IMR-90 (cell line): ENCODE measurements at places on chromosomes 3 and 15. TPM values are rescaled to one million over a fixed set of nuclear protein-coding genes. Genes with fewer than 3 reads are reported as not detected.

Gene ARHGAP11A
- total RNA-seq: 28.6 and 29.0 TPM in 2 replicates

Gene ATP13A5
- total RNA-seq: not detected in 2 replicates

Gene CYP1A2
- not detected in 2 replicates for total RNA-seq

Gene KIF7
- total RNA-seq: 5.0 and 5.3 TPM in 2 replicates

Gene AP3B2
- total RNA-seq: not detected in 2 replicates

Gene HIGD2B
- total RNA-seq: not detected in 2 replicates

Gene ZBBX
- not detected in 2 replicates for total RNA-seq

- no peaks in the 10 kb centered on the region for H3K36me3 ChIP-seq
- H3K4me1 ChIP-seq: peaks cover 6% of the 10 kb centered on the region
- DNase-seq: peak; percentile 21
- H3K27ac ChIP-seq: peak overlapping the region; percentile 29; the same call in 1 of the 2 replicates
- H3K27me3 ChIP-seq: no peaks in the 10 kb centered on the region
- H3K4me3 ChIP-seq: no peak overlapping the region
Observed at GRCh38 chr15:72933976-72934375, 118.3 kb upstream of the NEO1 start.

DNA sequence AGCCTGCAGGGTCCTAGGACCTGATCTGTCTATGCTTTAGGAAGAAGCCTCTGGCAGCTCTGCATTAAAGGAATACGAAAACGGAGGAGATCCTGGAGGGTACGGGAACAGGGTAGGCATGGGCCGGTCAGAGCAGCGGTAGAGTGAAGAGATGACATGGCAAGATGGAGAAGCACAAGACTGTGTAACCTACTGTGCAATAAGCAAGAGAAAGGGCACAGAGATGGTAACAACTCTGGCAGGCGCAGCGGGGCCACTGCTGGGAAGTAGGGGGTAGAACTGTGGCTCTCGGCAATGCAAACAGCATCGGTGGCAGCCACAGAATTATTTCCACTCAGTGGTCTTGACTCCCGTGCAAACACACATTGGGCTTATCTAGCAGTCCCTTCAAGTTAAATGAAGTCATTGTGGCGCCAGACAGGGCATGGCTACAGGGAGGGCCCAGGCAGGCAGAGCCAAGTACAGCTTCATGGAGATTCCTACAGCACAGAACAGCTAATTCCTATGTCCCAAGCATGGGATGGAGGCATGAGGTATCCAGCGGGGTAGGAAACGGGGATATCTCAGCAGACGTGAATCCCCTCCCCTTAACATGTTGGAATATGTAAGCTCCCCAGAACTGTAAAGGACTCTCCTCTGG is 28.8 kb downstream of the WHAMM start:
- peaks cover 37% of the 10 kb centered on the region for H3K36me3 ChIP-seq
- no peak for DNase-seq
- H3K27ac ChIP-seq: no peak overlapping the region
- H3K4me1 ChIP-seq: peaks cover 3% of the 10 kb centered on the region

DNA sequence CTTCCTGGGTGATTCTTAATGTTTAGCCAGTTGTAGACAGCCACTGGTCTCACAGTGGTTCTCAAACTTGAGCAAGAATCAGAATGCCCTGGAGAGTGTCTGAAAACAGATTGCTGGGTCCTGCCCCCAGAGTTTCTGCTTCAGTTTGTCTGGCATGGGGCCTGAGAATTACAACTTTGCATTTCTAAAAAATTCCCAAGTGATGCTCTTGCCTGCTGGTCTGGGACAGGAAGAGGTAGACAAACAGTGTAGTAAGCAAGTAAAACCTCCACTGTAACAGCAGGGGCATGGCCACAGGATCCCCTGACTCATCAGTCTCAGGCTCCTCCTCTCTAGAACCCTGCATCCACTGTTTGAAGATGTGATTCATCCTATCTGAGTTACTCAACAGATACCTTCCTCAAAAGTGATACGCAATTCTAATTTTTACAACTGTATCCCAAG is 36.5 kb downstream of the DZIP1L start:
- H3K27ac ChIP-seq: peak overlapping the region; percentile 41
- no peaks in the 10 kb centered on the region for H3K27me3 ChIP-seq
- H3K36me3 ChIP-seq: peaks cover 21% of the 10 kb centered on the region
- H3K4me1 ChIP-seq: peaks cover 24% of the 10 kb centered on the region
- H3K4me3 ChIP-seq: no peak overlapping the region

DNA sequence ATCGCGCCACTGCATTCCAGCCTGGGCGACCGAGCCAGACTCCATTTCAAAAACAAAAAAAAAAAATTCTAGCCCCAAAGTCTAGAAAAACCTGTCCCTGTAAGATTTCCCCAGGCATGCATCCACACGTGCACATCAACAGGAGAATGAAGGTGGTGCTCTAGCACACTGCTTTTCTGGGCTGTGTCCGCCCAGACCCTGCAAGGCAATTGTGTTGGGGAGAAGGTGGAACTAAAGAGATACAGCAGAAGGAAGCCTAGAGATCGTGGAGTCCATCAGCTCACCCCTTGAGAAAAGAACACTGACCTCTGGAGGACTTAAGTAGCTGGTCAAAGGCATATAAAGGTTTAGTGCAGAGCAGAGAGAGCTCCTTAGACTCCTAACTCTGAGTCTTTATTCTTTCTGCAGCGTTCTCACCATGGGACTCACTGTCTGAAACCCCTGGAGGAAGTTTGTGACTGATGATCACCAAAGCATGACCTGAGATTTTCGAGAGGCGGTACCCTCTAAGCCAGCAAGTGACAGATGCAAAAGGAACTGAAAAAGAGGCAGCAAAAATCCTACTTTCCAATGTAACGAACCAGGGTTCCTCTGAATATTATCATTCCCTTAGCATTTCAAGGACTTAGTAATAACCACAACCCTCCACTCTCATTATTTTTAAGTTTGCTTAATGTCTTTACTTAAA is 179.8 kb downstream of the MEX3B start:
- no peak for DNase-seq
- H3K4me3 ChIP-seq: no peak overlapping the region

GRCh38 chr3:14430706-14431451 is 28.5 kb downstream of the SLC6A6 start:
- H3K27ac ChIP-seq: peak overlapping the region; percentile 44
- H3K27me3 ChIP-seq: no peaks in the 10 kb centered on the region
- DNase-seq: no peak
- H3K36me3 ChIP-seq: no peaks in the 10 kb centered on the region
- H3K4me3 ChIP-seq: no peak overlapping the region
- H3K4me1 ChIP-seq: peaks cover 35% of the 10 kb centered on the region

- H3K27me3 ChIP-seq: no peaks in the 10 kb centered on the region
- H3K36me3 ChIP-seq: no peaks in the 10 kb centered on the region
- peaks cover 30% of the 10 kb centered on the region for H3K4me1 ChIP-seq
- DNase-seq: peak; percentile 67
- no peak overlapping the region for H3K4me3 ChIP-seq
Observed at GRCh38 chr15:100115711-100116090, 226.1 kb downstream of the ADAMTS17 start.

DNA sequence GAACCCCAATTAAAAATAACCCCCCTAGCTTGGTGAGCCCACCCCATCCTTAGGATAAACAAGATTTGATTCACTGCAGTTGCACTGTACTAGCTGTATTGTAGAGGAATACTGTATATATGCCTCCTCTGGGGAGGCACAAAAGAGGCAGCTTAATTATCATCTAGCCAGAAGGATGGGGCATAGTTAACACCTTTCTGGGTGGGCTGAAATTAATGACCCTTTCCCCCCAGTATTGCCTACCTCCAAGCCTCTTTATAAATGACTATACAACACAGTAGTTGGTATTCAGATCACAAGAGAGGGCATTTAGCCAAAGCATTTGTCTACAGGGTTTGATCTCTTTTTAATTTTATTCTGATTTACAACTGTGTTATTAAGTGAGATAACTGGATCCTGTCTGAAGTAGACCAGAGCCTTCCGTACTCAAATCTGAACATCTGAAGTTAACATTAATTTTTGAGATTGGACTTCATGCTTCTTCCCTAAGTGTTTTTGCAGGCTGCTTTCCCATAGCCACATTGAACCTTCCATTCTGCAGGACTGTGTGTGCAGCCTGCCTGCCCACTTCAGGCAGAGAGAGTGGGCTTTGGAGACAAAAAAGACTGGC is 807.0 kb upstream of the ARRDC4 start:
- H3K4me1 ChIP-seq: no peaks in the 10 kb centered on the region
- no peak overlapping the region for H3K27ac ChIP-seq
- no peak overlapping the region for H3K4me3 ChIP-seq
- no peaks in the 10 kb centered on the region for H3K36me3 ChIP-seq

- no peak overlapping the region for H3K4me3 ChIP-seq
- no peaks in the 10 kb centered on the region for H3K4me1 ChIP-seq
- H3K36me3 ChIP-seq: no peaks in the 10 kb centered on the region
- no peak overlapping the region for H3K27ac ChIP-seq
- no peak for DNase-seq
- H3K27me3 ChIP-seq: no peaks in the 10 kb centered on the region
Observed at GRCh38 chr3:140766465-140766864, 88.6 kb downstream of the TRIM42 start.

DNA sequence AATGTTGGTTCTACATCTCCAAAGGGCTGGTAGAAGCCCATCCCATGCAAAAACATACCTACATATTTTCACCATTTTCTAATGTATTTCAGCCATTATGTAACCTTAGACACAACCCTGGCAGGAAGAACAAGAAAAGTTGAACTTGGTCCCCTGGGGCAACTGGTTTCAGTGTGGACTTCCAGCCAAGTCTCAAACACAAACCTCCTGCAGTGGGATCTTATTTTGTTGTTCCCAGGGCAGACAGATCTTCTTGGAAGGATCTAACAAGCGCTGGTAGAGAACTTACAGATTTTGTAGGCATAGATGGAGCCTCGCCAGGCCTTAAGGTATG is 96.3 kb downstream of the ADAMTS17 start:
- no peaks in the 10 kb centered on the region for H3K4me1 ChIP-seq
- no peak overlapping the region for H3K27ac ChIP-seq

GRCh38 chr3:81492040-81492439 is 269.4 kb downstream of the GBE1 start:
- H3K4me1 ChIP-seq: 0 out of 2 replicates have a peak, but pooled peaks cover 2% of the 10 kb centered on the region
- DNase-seq: peak; percentile 69
- peak overlapping the region; percentile 4; the same call in 1 of the 2 replicates for H3K27ac ChIP-seq
- no peak overlapping the region for H3K4me3 ChIP-seq
- H3K36me3 ChIP-seq: peaks cover 3% of the 10 kb centered on the region
- H3K27me3 ChIP-seq: no peaks in the 10 kb centered on the region

GRCh38 chr3:150469931-150470740 is 62.0 kb downstream of the TSC22D2 start:
- H3K27ac ChIP-seq: peak overlapping the region; percentile 33
- DNase-seq: peak; percentile 79
- peaks cover 7% of the 10 kb centered on the region for H3K4me1 ChIP-seq
- H3K4me3 ChIP-seq: no peak overlapping the region
- no peaks in the 10 kb centered on the region for H3K36me3 ChIP-seq
- H3K27me3 ChIP-seq: no peaks in the 10 kb centered on the region

DNA sequence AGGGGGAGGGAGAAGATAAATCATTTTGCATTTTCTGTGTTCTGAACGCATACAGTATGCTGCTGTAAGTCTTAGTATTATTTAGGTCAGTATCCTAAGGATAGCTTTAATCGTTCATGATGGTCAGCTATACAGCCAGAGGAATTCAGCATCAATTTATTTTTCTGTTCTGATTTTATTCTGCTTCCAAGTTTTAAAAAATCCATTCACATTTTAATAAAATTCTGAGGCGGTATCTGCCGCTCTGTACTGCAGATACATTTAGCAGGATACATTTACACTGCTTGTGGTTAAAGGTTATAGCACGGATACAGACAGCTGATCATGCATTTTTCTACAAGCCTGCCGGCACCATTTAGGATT is 17.8 kb downstream of the ZBTB38 start:
- H3K27me3 ChIP-seq: no peaks in the 10 kb centered on the region
- peak overlapping the region; percentile 92 for H3K27ac ChIP-seq
- H3K4me1 ChIP-seq: peaks cover 17% of the 10 kb centered on the region
- H3K36me3 ChIP-seq: peaks cover 14% of the 10 kb centered on the region
- peak overlapping the region; percentile 44 for H3K4me3 ChIP-seq

DNA sequence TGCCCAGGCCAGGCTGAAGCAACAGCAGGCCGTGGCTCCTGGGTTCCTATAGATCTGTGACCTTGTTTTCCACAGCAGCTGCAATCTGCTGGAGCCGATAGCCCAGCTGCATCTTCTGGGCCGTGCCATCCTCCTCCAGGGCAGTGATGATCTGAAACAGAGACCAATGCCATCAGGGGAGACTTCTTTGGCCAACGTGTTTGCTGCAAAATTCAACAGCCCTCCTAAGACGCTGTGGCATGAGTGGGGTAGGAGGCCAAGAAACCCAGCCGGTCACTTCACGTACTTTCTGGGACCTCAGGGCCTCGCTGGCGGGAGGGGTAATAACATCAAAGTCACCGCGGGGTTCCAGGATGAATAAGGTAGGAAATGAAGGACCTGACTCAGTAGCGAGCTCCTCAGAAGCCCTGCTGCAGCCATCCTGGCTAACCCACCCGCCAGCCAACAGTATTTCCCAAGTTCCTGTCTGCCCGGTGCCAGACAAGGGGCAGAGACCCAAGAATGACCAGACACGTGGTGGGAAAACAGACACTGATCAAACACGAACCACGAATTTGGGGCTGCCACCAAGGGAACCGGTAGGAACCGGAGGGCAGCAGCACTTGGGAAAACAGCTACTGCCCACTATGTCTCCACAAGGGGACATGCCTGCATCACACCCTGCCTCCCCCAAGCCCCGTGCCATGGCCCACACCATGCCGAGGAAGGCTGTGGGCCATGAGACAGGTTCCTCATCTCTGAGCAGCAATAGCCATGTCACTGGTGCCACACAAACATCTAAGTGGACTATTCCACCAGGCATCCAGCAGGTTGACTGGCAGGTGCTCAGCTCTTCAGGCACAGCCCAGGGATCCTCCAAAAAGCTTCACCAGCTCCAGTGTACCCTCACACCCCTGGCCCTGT is 25.2 kb downstream of the PLXNB1 start:
- H3K4me1 ChIP-seq: peaks cover 7% of the 10 kb centered on the region
- no peak overlapping the region for H3K27ac ChIP-seq
- H3K36me3 ChIP-seq: peaks cover 48% of the 10 kb centered on the region; the same call in 1 of the 2 replicates
- no peak overlapping the region for H3K4me3 ChIP-seq

GRCh38 chr3:64928683-64929082 is 240.9 kb upstream of the ADAMTS9 start:
- DNase-seq: no peak
- no peak overlapping the region for H3K4me3 ChIP-seq
- H3K27me3 ChIP-seq: no peaks in the 10 kb centered on the region
- no peaks in the 10 kb centered on the region for H3K4me1 ChIP-seq
- no peaks in the 10 kb centered on the region for H3K36me3 ChIP-seq

- H3K4me1 ChIP-seq: peaks cover 11% of the 10 kb centered on the region
- DNase-seq: no peak
- no peaks in the 10 kb centered on the region for H3K27me3 ChIP-seq
- H3K27ac ChIP-seq: no peak overlapping the region
Observed at GRCh38 chr3:11481556-11481955, 162.2 kb downstream of the VGLL4 start.

DNA sequence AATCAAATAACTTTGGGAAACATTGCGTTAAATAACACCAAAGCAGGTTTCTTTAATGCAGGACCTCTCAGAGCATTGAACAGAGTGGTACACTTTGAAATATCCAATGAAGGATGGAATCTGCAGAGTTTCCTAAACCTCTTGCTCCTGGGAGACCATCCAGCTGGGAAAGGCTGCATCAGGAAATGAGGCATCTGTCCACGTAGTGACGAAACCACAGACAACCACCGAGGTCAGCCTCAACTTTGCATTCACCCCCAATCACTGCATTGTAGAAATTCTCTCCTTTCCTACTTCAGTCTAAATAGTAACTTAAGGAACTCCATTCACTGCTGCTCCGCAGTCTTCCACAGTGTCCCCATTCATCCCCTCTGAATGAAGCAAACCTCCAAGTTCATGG is 41.5 kb upstream of the CDV3 start:
- H3K36me3 ChIP-seq: no peaks in the 10 kb centered on the region
- H3K4me1 ChIP-seq: peaks cover 29% of the 10 kb centered on the region
- DNase-seq: peak; percentile 96
